Left renal pelvis (tissue), 4 donors: ENCODE measurements at places on chromosomes 12 and 14. TPM values are rescaled to one million over a fixed set of nuclear protein-coding genes. Genes with fewer than 3 reads are reported as not detected.

The MYH6 gene
- 0.17 TPM for polyA plus RNA-seq

The ESRRB gene
- 8.8 TPM for polyA plus RNA-seq

The SAMD15 gene
- polyA plus RNA-seq: 1.5 TPM

The DEPDC4 gene
- 7.7 TPM for polyA plus RNA-seq

The HIGD1C gene
- polyA plus RNA-seq: not detected

The TIGAR gene
- polyA plus RNA-seq: 8.8 TPM

The KRT71 gene
- not detected for polyA plus RNA-seq

The B4GALNT1 gene
- polyA plus RNA-seq: 0.99 TPM

The LRP1-AS gene
- polyA plus RNA-seq: not detected

The CD163L1 gene
- polyA plus RNA-seq: 1.9 TPM

The IL26 gene
- polyA plus RNA-seq: not detected
